Activated T-helper 2 cell treated with anti-CD3 and anti-CD28 coated beads, Interferon-gamma antibody, Interleukin-2, Interleukin-4, amounts not matched to agents 10 μg/mL and 5 μg/mL and 100 μg/mL, durations not matched to agents 14 hours and 24 hours and 36 hours (primary cell): ENCODE measurements at places on chromosomes 7 and 10. TPM values are rescaled to one million over a fixed set of nuclear protein-coding genes. Genes with fewer than 3 reads are reported as not detected.

- no peak for DNase-seq
Measured at GRCh38 chr7:77710861-77711260, 14.6 kb downstream of the RSBN1L start.

- DNase-seq: no peak
Measured at GRCh38 chr10:111072232-111072631, 4.6 kb upstream of the ADRA2A start.

DNA sequence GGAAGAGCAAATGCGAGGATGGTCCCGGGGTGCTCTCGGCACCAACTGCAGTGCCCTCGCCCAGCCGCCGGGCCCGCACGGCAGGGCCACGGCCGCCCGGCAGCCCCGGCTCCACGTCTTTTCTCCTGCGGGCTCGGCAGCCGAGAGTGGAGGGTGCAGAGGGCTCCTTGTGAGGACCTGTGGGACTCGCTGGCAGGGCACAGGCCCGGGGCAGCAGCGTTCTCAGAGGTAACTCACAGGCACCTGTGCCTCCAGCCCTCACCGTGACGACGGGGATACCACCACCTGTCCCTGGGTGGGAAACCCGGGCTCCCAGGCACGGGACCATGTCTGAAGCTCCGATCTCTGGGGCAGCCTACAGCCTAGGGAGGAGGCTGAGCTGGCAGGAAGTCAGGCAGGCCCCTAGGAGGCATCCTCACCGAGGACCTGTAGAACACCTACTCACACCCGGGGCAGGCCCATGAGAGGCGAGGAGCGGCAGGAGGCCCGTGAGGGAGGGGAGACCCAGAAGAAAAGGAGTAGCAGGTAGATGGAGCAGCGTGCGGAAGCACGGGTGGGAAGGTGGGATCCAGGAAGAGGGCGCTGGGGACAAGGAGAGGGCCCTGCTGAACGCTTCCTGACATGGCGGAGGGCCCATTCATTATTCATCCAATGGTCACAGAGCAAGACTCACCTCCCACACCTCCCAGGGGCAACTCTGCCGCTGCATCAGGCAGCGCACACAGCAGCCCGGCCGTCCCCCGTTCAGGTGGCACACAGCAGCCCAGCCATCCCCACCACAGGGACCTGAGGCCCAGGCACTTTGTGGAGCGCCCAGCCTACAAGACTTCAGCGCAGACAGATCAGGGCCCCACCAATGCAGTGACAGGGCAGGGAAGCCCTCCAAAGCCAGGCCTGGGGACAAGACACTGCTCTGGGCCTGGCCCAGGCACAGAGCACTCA, 244.9 kb downstream of the MAD1L1 start:
- DNase-seq: no peak

DNA sequence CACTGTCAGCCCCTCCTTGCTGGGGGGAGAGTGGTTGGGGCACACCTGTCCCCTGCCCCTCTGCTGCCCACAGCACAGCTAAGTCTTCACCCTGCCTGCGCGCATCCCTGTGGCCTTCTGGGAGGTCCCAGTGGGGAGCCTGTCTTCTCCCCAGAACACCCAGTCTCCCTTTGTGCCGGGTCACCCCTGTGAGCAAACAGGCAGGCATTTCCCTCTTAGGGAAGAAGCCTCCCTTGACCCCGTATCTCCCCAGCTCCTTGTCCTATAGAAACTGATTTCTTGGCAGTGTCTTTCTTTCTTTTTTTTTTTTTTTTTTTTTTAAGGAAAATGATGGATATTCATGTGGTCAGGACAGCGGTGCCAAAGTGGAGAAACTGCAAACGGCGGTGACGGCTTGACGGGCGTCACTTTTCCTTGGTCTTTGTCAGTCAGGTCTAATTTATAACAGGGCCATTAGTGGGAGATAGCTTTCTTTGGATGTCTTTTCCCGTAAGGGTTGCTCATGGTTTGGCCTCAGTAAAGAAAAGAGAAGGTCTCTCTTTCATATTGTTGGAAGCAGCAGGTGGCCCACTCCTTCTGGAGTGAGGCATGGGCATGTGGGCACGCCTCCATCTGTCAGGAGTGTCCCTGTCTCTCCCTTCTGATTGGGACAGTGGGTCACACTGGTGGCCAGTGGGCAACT, 115.3 kb downstream of the NKX6-2 start:
- DNase-seq: no peak

DNA sequence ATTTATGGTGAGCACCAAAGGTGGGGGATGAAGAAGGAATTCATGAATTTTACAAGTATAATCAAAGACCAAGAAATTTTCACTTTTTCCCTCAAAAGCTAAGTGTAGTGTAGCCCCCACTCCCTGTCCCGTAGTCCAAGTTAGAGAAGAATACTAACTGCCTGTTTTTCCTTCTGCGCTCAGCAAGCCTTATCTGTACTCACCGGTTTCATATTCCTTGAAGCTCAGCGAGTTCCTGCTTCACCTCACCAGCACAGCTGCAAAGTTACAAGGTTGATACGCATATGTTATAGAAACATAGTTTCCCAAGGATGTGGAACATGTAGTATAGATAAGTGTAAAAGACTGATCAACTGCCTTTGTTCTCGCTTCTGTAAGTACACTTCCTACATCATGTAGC, 16.0 kb upstream of the ZNF33B start:
- no peak for DNase-seq

DNA sequence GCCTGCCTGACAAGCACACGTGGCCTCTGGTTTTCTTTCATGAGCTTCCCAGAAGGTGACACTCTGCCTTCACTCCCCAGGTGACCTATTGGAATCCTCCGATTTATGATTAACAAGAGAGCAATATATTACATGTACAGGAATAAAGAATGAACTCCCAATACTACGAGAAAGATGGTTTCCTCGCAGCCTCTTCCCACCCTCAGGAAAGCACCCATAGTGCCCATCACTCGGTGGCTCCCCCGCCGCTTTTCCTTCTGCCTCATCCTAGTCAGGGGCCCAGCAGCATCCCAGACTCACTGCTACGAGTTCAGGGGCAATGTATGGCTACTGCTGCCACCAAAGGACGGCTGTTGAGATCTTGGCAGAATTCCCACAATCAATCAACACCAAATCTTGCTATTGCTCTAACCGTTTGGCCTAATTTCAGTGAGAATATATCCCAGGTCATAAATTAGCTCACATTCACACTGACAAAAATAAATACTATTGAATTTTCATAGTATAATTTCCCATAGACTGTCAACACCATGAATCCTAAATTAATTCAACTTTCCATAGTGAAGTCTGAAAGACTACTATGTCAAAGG, 196.3 kb downstream of the TNS3 start:
- DNase-seq: no peak

- DNase-seq: no peak
Measured at GRCh38 chr7:88071994-88072714, 138.1 kb downstream of the ADAM22 start.

The PPP3CB gene
- 45.4 and 46.0 TPM in 2 replicates for total RNA-seq

The DHX32 gene
- total RNA-seq: 15.9 and 16.5 TPM in 2 replicates

The OR2A42 gene
- total RNA-seq: 0.09 TPM in 1 of 2 replicates, not detected in the other

GRCh38 chr10:16297642-16298041, 139.2 kb upstream of the PTER start:
- DNase-seq: no peak

The TFEC gene
- not detected in 2 replicates for total RNA-seq

DNA sequence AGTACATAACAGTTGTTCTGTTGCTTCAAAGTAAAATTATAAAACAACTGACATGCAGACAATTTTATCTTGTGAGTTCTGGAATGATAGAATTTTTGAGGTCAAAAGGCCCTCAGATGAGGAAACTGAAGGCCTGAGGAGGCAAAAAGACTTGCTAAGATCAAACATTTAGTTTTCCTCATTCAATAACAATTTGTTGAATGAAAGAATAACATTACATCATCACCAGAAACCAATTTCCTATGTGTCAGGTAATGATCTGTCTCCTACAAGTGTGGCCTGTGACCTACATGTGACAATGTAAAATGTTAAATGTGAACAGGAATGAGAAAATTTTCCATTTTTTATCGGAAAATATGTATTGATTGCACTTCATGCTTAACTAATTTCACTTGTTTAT, 16.6 kb upstream of the ASB4 start:
- DNase-seq: no peak

The TLL2 gene
- 0.09 TPM in 1 of 2 replicates, not detected in the other for total RNA-seq

The RARRES2 gene
- not detected in 2 replicates for total RNA-seq

GRCh38 chr10:119138346-119139306, 26.9 kb downstream of the SFXN4 start:
- no peak for DNase-seq

DNA sequence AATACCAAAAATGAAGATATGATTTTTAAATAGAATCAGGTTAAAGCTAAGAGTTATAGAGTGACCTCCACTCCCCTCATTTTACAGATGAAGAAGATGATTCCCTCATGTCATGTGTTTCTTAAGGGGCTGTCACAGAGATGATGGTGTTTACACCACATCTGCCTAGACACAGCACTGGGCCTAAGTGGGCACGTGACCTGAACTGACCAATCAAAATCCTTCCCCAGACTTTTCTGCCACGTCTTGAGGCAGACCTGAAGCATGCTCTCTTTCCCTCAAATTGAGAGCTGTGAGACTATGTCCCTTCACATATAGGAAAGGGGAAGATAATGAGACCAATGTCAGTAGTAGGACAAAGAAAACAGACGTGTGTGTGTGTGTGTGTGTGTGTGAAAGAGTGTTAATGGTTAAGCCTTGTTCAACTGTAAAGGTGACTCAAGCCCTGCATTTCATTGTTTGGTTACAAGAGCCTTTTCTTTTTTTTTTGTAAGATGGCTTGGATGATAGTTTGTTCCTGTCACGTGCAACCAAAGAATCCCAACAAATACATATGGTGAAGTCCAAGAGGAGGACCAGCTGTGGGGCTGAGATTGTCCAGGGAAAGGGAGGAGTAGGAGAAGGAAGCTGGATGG, 172.8 kb upstream of the AOAH start:
- DNase-seq: no peak

GRCh38 chr7:93715234-93715633, 140.7 kb upstream of the CALCR start:
- no peak for DNase-seq

The FAM180A gene
- total RNA-seq: not detected in 2 replicates

DNA sequence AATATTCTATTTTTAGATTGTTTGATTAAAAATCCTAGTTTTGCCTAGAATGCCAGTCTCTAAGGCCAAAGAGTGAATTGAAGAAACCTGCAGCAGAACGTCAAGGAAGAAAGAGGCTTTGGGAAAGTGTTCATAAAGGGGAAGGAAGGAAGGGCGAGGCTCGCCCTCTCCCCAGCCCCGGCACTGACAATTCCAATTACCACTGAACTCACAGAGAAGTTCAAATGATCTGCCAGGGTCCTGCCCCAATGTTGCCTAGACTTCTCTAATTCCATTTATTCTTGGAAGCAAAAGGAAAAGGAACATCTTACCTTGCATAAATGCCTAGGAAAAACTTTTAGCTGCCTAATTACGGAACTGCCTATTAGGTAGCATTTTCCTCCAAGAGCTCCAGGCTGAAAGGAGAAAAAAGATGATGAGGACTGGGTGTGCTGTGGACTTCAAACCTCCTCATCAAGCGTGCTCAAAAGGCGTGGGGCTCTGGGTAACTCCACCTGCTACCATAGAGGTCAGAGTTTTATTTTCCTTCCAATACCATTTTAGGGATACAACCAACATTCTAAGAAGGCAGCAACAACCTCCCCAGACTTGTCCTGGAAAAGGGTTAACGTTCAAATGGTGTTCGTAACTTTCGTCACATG, 134.5 kb downstream of the PKD1L1 start:
- DNase-seq: no peak

The TDRD1 gene
- total RNA-seq: 0.11 and 0.30 TPM in 2 replicates

The IGF2BP3 gene
- total RNA-seq: 16.6 and 18.2 TPM in 2 replicates

DNA sequence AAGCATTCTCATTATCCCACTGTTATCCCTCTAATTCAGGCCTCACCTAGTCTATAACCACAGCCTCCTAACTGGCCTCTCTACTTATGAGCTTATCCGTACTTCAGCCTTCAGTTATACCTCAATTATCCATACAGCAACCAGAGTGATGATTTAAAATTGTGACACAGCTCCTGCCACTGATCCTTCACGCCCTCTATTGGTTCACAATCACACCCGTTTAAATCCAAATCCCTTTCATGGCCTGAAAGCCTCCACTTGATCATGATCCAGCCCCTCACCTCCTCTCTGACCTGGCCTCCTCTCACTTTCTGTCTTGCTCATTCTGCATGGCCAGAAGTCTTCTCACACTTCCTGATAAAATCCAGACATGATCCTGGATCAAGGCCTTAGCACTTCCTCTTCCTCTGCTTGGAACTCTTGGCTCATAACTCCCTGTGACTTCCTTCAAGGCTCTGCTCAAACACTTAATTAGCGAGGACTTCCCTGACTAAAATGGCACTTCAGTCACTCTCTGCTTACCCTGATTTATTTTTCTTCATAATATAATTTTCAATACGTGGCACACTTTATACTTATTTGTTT, 19.0 kb upstream of the TMEM26 start:
- no peak for DNase-seq

The MGMT gene
- total RNA-seq: 15.8 and 17.5 TPM in 2 replicates

The WNT2 gene
- not detected in 2 replicates for total RNA-seq

GRCh38 chr10:62610649-62611229, 193.8 kb upstream of the ADO start:
- DNase-seq: peak; percentile 58

- no peak for DNase-seq
Measured at GRCh38 chr10:70268376-70268775, 15.4 kb downstream of the NPFFR1 start.

The MUC3A gene
- total RNA-seq: 0.11 TPM in 1 of 2 replicates, not detected in the other

The PLEKHS1 gene
- total RNA-seq: not detected in 2 replicates

- DNase-seq: no peak
Measured at GRCh38 chr7:123498031-123498430, 36.4 kb downstream of the IQUB start.

DNA sequence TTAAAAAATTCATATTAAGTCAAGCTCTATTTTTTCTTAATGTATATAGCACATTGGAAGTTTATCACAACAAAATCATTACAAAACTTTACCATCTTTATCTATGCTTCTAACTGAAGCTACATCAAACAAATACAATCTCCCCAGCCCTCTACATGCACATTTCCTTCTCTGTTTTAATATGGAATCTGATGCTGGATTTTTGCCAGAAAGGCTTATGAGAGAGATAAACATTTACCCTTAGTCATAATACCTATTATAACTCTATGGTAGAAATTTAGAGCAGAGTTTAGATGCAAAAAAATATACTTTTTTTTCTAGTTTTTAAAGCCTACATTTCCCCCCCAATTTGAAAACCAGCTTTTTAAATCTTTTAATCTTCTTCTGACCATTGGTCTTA, 1198.6 kb downstream of the GATA3 start:
- DNase-seq: no peak

GRCh38 chr7:55191926-55192692, 173.0 kb upstream of the LANCL2 start:
- DNase-seq: no peak

The PTPRN2 gene
- total RNA-seq: 1.1 and 1.3 TPM in 2 replicates

DNA sequence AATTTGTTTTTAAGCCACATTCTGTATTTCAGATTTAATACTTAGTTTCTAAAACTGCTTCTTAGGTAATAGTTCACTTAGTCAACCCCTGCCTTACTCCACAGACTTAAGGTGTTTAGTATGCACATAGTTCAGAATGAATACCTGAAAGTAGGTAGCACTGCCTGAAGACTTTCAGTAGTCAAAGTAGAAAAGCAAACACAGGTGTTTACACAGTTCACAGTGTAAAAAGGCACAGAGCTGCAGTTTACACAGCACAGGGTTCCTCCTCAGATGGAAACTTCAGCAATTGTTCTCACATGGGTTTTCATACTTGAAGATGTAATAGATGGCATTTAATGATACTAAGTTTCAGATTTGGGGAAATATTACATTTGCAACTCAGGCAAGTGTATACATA, 3.1 kb upstream of the PKD1L1 start:
- no peak for DNase-seq

- no peak for DNase-seq
Measured at GRCh38 chr10:92816091-92816531, 32.2 kb upstream of the EXOC6 start.

GRCh38 chr7:103680161-103681144, 234.4 kb upstream of the SLC26A5 start:
- no peak for DNase-seq
